ENCODE measurements at places on chromosomes 4 and X.

DNA sequence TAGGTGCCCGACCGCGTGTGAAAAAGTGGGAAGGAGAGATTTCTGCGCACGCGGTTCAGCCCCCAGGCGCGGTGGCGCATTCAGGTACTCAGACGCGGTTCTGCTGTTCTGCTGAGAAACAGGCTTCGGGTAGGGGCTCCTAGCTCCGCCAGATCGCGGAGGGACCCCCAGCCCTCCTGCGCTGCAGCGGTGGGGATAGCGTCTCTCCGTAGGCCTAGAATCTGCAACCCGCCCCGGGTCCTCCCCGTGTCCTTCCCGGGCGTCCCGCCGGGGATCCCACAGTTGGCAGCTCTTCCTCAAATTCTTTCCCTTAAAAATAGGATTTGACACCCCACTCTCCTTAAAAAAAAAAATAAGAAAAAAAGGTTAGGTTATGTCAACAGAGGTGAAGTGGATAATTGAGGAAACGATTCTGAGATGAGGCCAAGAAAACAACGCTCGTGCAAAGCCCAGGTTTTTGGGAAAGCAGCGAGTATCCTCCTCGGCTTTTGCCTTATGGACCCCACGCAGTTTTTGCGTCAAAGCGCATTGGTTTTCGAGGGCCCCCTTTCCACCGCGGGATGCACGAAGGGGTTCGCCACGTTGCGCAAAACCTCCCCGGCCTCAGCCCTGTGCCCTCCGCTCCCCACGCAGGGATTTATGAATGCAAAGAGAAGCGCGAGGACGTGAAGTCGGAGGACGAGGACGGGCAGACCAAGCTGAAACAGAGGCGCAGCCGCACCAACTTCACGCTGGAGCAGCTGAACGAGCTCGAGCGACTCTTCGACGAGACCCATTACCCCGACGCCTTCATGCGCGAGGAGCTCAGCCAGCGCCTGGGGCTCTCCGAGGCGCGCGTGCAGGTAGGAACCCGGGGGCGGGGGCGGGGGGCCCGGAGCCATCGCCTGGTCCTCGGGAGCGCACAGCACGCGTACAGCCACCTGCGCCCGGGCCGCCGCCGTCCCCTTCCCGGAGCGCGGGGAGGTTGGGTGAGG is 3.7 kb downstream of the SHOX start:
- DNase-seq: no peak

DNA sequence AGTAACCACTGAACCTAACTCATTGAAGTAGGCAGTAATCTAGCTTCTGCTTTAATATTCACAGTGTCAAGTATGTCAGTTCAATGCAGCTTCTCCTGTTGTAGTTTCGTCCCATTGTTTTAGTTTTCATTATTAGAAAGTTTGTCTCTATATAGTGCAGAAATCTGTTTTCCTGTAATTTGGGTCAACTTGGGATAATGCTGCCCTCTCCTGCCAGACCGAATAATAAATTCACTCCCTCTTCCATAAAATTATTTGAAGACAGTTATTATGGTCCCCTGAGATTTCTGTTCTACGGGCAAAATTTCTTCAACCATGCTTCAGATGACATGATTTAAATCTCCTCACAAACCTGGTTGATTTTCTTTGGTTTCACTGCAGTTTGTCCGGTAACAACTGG is 4.6 kb upstream of the LUZP4 start:
- no peak for DNase-seq

DNA sequence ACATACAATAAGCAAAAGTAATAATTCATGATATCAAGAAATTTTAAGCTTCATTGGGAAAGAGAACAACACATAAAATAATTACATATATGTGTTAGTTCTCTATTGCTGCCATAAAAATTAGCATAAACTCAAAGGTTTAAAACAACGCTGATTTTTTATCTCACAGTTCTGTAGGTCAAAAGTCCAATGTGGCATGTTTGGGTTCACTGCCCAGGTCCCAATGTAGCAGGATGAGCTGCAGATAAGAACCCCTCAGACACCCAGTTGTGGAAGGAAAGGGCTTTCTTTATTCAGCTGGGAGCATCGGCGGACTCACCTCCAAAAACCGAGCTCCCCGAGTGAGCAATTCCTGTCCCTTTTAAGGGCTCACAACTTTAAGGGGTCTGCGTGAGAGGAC is 13.1 kb upstream of the MAGEB16 start:
- no peak for DNase-seq

GRCh38 chr4:144090744-144091143 is 49.8 kb downstream of the GYPA start:
- DNase-seq: no peak

GRCh38 chrX:55648434-55648833 is 25.2 kb downstream of the FOXR2 start:
- no peak for DNase-seq
